ENCODE measurements at places on chromosomes 5 and 9.

DNA sequence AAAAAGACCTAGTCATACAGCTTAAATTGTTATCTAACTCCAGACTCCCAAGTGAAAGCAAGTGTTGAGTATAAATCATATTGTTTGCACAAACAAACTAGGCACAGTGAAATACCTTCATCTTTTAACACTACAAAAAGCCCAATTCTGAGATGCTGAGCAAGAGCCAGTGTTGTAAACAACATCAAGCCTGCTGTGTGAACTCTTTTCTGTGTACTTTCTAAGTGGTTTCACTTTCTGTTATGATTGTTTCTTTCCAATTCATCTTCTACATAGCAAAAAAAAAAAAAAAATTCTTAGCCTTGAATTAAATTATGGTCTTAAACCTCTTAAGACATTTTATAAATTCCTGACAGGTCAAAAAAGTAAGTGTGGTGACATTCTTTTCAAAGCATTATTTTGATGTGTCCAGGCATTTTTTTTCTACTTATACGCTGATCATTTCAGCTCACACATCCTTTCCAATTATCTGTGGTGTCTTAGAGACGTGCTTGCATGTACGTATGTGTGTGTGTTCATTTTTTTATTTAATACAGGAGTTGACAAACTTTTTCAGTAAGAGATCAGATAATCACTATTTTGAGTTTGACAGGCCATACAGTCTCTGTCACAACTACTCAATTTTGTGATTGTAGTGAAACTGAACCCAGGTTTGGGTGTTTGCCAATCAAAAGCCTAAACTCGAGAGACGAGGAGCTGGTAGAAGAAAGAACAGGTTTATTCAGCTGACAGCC lies 556.1 kb downstream of the CDH9 start:
- DNase-seq, result no peak

DNA sequence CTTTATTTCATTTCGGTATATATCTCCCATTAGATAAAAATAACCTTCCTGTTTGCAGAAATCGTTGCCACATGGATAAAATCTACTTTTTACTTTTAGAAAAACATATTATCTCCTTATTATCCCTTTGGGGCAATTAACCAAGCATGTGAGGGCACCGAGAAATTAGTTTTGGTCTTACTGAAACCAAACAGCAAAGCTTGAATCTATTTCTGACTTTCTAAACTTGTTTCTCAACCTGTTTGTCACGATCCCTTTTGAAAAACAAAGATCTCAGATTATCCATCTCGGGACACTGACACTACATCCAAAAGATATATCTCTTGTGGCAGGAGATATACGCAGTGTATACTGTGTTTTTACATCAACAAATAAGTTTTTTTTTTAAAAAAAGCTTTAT lies 2.3 kb downstream of the TUT7 start:
- no peak for DNase-seq

DNA sequence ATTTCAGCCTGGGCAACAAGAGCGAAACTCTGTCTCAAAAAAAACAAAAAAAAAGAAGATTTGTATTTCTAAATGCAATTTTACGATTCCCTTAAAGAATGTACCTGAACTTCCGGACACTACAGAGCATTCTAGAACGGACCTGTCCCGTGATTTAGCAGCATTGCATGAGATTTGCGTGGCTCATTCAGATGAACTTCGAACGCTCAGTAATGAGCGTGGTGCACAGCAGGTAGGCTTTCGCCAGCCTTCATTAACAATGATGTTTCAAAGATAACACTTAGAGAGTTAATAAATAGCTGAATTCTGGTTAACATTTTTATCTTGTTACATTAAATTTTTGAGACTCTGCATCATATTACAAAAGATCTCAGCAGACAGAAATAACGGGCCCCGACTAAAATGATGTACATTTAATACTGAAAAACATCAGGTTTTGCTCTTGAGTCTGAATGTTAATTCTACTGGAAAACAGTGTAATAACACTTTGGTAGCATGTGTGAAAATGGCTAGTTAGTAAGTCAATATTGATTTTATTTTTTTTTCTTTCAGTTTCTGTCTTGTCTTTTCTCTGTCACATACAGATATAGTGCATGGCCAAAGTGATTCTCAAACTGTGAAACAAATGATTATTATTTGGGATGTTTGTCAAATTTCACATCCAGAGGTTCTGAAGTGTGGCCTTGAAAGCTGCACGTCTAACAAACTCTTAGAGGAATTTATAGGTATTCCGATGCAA lies 23.3 kb downstream of the CCNH start:
- no peak for DNase-seq

DNA sequence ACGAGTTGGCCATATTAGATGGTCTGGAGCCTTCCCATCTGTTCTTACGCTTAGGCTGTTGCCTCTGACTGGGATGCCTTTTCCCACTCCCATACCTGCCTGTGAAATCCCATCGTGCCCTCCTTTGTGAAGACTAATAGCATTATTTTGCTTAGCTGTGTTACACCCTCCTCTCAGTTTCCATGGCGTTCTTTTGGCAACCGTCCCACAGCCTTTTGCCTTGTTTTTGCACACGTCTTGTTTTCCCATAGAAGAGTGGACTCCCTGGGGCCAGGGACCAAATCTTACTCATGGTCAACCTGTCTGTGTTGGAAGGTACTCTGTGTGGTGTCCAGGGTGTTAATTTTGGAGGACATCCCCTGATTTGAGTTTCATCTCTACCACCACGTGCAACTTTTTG lies 242.1 kb downstream of the HSPA4 start:
- DNase-seq, result no peak

GRCh38 chr5:129902816-129903215 lies 1.4 kb upstream of the CHSY3 start:
- DNase-seq, result no peak
